NCI-H774 (cell line): ENCODE measurements at places on chromosomes 2 and 18.

DNA sequence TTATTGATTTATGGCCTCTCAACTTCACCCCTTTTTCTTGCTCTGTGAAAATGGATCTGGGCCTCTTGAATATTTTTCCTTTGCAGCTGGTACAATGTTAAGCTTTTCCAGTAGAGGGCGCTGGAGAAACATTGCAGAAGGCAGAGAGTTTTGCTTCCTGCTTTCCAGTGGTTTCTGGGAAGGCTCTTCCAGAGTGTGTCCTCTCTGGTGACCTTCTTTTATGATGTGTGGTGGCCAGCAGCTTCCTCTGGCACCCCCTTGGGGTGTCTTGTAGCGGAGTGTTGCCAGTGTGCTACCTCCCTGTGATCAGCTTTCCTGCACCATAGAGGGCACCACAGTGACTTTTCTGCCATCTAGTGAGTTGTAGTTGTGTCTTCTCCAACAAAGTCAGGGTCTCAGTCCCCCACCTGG lies 25.4 kb upstream of the MGAT5 start:
- no peak for DNase-seq

DNA sequence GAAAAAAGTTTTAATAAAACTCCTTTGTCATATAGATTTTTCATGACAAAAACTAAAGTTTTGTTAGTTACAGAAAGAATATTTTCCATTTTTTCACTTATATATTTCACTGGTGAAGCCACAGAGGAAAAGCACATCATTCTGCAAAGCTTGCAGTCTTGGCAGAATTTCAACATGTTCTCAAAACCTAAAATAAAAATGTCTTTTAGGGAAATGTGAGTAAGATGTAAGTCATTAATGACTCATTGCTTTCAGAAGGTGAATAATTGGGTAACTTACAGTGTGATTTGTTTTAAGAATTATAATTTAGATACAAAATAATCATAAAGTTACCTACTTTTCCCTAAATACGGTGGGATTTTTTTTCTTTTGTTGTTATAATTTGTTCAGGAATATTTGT lies 43.4 kb upstream of the TNFRSF11A start:
- no peak for DNase-seq

DNA sequence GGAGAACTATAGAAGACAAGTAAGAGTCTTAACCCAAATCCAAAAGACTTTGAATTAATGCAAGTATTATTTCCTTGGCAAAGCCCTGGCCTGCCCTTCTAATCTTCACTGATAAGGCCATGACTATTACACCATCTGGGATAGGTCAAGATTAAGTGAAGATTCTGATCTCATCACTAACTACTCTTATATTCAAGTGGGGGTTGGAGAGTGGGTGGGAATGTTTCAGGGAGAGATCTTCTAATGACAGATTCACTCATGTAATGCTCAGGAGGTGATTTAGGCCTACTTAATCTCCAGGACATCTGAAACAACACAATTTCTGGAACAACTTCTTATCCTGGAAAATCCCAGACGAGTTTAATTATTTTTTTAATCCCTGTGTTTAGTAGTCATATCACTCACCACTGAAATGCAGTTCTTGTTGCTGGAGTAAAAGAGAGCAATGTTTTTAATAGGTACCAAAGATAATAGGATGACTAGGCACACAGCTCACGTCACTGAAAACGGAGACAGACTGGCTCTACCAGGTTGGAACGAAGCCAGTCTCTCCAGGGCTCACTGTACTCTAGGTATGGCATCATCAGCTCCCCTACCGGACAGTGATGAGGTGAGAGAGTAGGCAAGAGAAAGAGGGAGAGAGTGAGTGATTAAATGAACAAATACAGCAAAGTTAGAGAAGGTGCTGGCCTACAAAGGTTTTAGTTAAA lies 133.1 kb downstream of the NCKAP5 start:
- DNase-seq, result peak; percentile 70

DNA sequence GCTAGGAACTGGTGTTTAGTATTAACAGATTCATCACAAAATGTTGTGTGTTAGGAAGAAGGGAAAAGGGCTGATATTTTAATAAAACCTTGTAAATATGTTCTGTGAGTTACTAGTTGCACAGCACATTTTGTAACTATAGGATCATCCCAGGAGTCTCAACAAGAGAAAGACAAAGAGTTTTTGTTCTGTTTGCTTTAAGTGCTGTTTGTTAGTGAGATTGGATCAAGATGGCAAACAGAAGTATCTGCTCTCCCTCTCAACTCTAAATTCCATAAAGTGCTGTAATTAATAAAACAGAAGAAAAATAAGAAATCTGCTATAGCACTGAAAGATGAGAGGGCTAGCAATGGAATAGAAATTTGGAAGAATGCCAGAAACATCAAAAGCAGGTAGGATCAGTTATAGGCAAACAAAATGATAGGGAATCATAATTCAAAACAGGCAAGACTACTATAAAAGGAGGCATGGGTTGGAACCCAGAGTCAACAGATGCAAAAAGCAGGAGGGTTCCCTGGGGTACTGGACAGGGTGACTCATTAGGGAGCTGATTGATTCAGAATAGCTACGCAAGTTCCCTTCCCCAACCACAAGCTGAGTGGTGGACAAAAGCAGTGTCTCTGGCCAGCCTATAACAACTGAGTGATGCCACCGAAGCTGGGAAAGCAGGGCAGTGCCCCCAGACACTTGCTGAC lies 75.8 kb downstream of the DYNC1I2 start:
- DNase-seq, result no peak

- peak; percentile 63 for DNase-seq
These were observed 57.4 kb upstream of the MSH2 start for GRCh38 chr2:47345590-47345924.

GRCh38 chr2:43157506-43158246 lies 68.7 kb downstream of the ZFP36L2 start:
- no peak for DNase-seq

GRCh38 chr2:240957656-240958365 lies 40.6 kb upstream of the SNED1 start:
- DNase-seq, result no peak

GRCh38 chr2:54402350-54402749 lies 53.8 kb upstream of the SPTBN1 start:
- no peak for DNase-seq

- no peak for DNase-seq
These were observed 36.9 kb upstream of the FAM98A start for GRCh38 chr2:33636001-33636400.

- no peak for DNase-seq
These were observed 11.9 kb downstream of the ZNF407 start for GRCh38 chr18:74609535-74609934.

GRCh38 chr2:181680937-181681811 lies 857 bp upstream of the NEUROD1 start:
- no peak for DNase-seq

DNA sequence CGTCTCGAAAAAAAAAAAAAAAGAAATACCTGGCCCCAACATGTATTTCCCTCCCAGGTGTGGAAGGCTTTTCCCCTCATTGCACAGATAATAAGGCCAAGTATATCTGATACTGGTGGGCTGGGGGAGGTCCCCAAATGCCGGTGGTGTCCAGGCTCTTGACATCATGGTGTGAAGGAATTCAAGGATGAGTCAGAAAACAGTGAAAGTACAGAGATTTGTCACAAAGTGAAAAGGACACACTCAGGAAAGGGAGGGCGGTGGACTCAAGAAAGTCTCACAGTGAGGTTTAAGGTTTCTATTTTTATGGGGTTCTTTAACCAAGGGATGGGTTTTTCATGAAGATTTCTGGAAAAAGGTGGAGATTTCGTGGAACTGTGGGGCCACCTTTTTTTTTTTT lies 37.8 kb upstream of the FZD5 start:
- no peak for DNase-seq

GRCh38 chr2:101759162-101759561 lies 61.7 kb downstream of the MAP4K4 start:
- no peak for DNase-seq

DNA sequence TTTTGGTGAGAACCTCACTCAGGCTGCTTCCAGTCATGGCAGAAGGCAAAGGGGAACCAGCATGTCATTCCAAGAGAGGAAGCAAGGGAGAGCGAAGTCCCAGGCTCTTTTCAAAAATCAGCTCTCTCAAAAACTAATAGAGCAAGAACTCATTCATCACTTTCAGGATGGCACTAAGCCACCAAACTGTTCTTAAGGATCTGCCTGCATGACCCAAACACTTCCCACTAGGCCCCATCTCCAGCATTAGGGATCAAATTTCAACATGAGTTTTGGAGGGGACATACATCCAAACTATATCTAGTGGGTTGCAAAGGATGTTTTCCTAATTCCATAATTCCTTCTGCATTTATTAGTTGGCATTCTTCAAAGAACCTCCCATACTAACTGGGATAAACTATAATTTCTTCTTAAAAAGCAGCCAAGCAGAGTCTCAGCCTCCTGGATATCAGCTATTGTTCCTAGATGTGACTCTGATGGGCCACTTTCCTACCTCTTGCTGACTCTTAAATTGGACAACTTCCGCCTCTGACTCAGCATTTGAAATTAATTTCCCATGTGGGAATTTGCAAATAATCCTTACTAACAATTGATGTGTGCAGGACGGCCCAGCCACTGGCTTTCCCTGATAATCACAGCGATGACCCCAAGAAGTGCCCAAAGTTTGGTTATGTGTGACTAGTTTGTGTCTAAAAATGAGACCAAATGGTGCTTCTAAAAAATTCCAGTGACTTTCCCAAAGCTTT lies 5.5 kb upstream of the REV1 start:
- DNase-seq, result no peak

- DNase-seq, result peak; percentile 4
These were observed 5.8 kb upstream of the DGUOK start for GRCh38 chr2:73920577-73921545.

DNA sequence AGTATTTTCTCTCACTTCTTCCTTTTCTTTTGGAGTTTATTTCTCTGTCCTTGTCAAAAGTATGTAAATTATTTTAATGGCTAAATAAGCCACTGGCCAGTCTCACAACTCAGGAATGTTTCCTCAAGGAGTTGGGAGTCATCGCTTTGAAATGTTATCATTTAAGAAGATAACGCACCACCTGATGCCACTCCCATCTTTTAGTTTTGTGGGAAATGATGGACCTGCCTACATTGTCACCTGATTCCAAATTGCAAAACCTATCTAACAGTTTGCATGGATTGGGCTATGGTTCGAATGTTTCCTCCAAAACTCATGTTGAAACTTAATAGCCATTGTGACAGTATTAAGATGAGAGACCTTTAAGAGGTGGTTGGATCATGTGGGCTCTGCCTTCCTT lies 32.4 kb upstream of the PPM1B start:
- no peak for DNase-seq

- DNase-seq, result peak; percentile 44
These were observed 1.3 kb upstream of the TBC1D8 start for GRCh38 chr2:101152272-101153076.

- no peak for DNase-seq
These were observed 87.0 kb upstream of the TMEM200C start for GRCh38 chr18:5982332-5982731.

GRCh38 chr18:76654577-76654976 lies 159.5 kb upstream of the ZNF516 start:
- peak; percentile 6 for DNase-seq

- peak; percentile 37 for DNase-seq
These were observed 591 bp downstream of the SLC16A14 start for GRCh38 chr2:230068016-230068650.
